ENCODE measurements at places on chromosomes 7 and 10.

DNA sequence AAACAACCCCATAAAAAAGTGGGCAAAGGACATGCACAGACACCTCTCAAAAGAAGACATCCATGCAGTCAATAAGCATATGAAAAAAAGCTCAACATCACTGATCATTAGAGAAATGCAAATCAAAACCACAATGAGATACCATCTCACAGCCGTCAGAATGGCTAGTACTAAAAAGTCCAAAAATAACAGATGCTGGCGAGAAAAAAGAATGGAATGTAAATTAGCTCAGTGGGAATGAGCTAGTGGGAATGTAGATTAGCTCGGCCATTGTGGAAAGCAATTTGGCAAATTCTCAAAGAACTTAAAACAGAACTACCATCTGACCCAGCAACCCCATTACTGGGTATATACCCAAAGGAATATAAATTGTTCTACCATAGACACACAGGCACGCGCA, 287.0 kb downstream of the WDR37 start:
- DNase-seq: no peak

DNA sequence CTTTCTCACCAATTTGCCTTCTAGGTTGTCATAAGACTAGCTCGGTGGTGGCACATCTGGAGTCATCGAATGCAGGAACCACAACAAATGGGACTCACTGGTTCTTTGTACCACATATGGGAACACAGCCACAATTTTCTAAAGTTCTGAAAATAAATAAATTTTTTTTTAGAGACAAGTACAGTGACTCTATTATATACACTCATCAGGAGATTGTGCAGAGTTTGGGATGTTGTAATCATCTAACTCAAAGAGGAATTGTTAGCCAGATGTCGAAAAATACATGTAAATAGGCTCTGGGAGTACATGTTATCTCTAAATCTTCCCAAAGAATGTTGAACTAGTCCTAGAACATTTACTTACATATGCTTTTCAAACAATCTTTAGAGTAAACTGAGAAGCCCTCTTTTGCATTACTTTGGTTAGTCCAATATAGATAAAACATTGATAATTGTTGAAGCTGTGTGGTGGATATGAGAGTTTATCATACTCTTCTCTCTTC, 19.6 kb upstream of the SEPTIN7 start:
- DNase-seq: no peak

DNA sequence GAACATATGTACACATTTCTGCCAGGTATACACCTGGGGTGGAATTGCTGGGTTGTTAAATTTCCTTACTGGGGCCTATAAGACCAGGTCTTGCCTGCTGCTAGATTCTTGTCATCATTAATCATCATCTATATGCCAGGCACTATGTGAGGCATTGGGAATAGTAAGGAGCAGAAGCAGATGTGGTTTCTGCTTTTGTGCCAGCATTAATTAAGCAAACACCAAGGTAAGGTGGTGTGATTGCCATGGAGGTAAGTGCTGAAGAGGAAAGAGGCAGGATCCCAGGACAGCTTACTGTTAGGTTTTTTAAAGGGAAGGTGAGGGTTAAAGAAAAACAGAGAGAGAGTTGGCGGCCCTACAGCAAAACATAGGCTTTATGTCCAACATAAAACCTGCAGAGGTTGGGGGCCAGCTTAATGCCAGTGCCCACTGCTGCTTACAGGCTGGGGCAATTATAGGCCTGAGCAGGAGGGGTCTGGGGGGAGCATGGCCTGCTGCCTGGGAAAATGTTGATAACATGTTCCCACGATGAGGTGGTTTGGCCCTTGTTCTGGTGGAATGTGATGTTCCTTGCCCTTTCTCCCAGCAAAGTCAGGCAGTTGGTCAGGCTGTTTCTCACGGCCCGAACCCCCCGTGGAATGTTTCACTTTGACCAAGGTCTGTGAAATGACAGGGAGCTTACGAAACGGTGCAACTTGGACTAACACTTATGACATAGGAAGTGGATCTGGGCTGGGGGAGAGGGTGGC, 93.9 kb downstream of the RBM20 start:
- DNase-seq: no peak

- no peak for DNase-seq
These were observed 22.1 kb downstream of the NMT2 start for GRCh38 chr10:15146366-15146765.

GRCh38 chr10:130185591-130185990, 49.4 kb downstream of the GLRX3 start:
- DNase-seq: no peak

- DNase-seq: no peak
These were observed 29.4 kb upstream of the CLDN3 start for GRCh38 chr7:73799282-73800141.

DNA sequence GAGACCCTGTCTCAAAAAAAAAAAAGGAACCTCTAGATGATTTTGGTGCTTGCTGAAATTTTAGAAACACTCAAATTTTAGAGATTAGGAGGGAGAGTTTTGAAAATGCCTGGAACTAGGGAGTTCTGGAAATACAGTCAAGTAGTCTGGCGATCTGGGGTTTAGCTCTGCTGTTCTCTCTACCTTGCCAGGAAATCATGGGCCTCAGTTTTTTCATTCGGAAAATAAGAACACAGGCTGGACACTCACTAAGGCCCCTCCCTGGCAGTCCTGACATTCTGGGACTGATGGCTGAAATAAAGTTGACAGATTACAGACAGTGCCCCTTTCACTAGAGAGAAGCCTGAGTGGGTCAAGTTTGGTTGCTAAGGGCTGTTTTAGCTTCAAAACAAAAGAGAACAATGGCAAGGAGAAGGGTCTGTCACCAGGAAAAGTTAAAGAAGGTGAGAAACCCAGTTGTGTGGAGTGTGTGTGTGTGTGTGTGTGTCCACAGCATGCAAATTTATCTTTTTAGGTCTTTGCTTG, 25.0 kb upstream of the CALN1 start:
- DNase-seq: no peak

Data from stimulated activated naive CD4-positive, alpha-beta T cell treated with Interleukin-2 at 50 U/mL for 16 hours (primary cell).